HCT116 (cell line): ENCODE measurements at places on chromosomes 7 and 10.

DNA sequence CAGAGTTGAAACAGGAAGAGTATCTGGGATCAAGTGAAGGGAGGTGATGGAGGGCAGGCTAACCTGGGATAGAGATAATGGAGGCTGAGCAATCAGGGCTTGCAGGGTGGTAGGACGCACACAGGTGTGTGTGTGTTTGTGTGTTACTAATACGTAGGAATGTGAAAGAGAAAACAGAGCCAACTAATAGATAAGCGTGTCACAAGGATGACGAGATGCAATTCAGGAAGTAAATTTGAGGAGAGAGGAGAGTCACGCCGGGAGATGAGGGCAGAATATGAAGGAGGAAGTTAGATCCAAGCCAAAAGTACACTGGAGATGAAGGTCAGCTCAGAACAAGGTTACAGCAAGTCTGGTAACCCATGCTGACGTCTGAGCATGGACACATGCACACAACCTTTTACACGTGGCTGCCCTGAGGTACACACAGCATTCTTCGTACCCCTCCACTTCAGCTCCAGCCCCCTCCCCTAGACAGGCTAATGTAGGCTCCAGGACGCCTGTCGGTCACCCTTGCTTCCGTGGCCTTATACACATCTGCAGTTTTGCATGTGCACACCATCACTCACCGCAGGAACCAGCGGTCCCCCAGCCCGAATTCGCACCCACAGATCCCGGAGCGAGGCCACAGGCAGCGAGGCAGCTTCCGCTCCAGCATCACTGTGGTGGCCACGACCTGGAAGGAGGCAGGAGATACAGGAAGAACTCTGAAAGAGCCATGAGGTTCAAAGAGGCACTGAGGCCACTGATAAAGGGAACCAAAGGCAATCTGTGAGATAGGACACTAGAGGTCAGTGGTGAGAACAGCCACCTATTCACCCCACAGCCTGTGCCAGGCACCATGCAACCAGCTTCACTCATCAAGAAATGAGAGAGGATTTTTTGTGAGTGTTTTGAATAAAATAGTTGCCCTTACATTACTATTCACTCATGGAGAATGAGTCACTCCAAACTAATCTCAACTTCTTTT, 23.7 kb upstream of the TRPV6 start:
- peak; percentile 18 for DNase-seq

DNA sequence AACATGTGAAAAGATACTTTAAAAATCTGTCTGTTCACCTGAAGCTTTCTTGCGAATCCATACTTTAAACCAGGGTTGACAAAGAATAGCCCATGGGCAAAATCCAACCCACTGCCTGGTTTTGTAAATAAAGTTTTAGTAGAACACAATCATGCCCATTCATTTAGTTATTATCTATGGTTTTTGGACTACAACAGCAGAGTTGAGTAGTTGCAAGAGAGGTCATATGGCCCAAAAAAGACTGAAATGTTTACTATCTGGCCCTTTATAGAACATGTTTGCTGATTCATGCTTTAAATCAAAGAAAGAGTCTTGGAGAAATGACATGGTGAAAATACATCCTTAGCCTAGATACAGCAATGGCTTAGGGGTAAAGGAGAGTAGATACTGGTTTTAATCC, 356.2 kb downstream of the RNLS start:
- no peak for DNase-seq

GRCh38 chr10:122494833-122495232, 33.5 kb downstream of the HTRA1 start:
- DNase-seq: peak; percentile 89

DNA sequence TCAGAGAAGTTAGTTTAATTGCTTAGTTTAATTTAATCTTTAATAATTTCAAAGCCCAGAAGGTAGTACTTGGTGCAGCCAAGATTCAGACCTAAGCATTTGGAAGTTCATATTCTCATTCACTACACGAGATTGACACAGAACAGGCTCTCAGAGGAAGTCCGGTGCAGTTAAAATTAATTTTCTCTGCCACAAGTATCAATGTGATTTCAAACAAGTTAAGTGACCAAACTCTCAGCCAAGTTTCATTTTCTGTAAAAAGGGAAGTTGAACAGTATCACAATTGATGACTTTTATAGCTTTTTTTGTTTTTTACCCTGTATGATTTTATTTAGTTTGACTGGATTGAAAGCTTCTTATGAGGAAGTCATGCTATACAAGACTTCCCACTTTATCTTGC, 1494.9 kb upstream of the LRRTM3 start:
- no peak for DNase-seq

- DNase-seq: no peak
Measured at GRCh38 chr10:97128039-97128492, 57.7 kb downstream of the SLIT1 start.

- DNase-seq: no peak
Measured at GRCh38 chr7:2812831-2813230, 31.3 kb downstream of the GNA12 start.

DNA sequence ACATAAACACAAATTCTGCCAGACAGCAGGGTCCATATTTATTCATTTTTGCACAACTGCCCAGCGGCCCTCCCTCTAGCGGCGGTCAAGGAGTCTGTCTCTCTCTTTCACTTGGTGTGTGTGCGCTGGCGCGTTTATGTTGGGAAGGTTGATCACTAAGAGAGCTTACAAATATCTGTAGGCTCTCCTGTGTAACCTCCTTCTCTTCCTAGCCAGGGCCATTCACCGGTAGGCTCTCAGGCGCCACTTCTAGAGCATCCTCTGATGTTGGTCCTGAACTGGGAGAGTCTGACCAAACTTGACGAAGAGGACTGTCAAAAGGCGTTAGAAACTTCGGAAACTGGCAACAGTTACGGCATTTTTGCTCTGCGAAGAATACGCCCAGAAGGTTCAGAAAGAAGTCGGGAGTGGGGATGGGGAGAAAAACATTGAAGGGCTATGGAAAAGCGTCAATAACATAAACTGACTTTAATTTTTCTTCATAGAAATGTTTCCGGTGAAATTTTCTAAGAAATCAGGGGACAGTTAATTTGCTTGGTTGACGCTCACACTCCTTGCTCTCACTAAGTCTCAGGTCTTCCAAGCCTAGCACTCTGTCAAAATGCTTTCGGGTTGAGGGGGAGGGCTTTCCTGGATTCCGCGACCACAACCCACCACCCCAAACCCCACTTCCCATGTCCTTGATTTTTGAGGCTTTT, 731.1 kb downstream of the ZWINT start:
- DNase-seq: no peak

- DNase-seq: no peak
Measured at GRCh38 chr7:30995536-30995935, 31.8 kb downstream of the GHRHR start.

DNA sequence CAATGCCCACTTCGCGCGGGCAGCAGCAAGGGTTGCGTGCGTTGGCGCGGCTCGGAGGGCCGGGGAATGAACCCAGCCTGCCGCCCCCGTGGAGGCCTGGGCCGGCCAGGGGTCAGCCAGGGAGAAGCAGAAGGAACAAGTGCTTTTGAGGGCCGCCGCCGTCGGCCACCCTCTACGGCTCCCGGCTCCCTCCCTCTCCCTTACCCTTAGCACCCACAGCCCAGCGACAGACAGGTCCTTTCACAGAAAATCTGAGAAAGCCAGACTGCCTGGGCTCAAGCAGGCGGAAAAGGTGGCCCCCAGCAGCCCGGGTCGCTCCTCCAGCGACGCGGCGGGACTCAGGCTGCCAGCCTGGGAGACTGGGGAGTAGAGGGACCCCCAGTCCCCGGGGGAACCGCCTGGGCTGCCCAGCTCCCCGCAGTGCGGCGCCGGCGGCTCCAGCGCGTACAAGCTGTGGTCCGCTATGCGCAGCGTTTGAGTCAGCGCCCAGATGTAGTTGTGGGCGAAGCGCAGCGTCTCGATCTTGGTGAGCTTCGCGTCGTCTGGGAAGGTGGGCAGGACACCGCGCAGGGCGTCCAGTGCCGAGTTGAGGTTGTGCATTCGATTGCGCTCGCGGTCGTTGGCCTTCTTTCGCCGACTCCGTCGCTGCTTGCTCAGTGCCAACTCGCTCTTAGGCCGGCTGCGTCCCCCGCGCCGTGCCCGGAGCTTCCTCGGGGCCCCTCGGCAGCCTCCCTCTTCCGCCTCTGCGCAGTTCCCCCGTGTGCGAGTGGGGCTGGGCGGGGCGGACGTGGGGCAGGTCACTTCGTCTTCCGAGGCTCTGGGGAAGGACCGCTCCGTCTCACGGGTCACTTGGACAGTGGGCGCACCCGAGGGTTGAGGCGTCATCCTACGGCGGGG, 815 bp downstream of the NEUROG3 start:
- no peak for DNase-seq
